ENCODE measurements at places on chromosomes 7 and 10.
A peak's percentile ranks its signal among the peaks of the same experiment; 100 is the strongest.

DNA sequence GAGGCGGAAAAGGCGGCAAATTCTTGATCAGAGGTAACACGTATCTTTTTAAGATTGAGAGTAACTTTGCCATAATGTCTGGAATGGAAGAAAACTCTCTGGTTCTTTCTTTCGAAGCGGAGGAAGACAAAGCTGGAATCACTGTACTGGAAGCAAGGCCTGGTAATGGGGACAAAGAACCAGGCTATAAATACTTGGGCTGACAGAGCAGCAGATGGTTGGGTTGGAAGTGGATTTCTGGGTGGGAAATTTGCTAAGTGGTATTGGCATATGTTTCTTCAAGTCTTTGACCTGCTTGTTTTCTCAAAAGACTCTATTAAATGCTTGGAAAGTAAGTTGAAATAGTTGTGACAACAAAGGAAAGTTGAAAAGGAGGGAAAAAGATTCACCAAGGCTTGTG is 87.3 kb upstream of the SFMBT2 start:
- no peak for DNase-seq

- DNase-seq = no peak
Measured at GRCh38 chr10:17506390-17506789, 52.0 kb upstream of the ST8SIA6 start.

GRCh38 chr7:70298780-70299471 is 700.7 kb downstream of the AUTS2 start:
- no peak for DNase-seq

DNA sequence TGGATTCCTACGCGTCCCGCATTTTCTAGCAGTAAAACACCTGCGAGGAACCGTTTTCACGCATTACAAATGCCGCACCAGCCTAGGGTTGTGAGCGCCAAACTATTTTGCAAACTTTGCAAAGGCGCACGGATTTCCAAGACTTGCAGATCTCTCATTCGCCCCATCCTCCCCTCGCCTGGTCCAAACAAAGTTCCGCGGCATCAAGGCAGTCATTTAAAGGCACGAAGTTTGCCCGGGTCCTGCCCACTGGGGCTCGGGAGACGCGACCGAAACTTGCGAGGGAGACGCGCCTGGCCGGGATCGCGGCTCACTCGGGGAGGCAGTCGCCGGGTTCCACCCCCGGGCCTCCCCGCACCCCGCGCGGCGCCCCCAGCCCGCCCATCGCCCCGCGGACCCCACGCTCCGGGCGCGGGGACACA is 613 bp downstream of the USP6NL start:
- DNase-seq = peak; percentile 22

DNA sequence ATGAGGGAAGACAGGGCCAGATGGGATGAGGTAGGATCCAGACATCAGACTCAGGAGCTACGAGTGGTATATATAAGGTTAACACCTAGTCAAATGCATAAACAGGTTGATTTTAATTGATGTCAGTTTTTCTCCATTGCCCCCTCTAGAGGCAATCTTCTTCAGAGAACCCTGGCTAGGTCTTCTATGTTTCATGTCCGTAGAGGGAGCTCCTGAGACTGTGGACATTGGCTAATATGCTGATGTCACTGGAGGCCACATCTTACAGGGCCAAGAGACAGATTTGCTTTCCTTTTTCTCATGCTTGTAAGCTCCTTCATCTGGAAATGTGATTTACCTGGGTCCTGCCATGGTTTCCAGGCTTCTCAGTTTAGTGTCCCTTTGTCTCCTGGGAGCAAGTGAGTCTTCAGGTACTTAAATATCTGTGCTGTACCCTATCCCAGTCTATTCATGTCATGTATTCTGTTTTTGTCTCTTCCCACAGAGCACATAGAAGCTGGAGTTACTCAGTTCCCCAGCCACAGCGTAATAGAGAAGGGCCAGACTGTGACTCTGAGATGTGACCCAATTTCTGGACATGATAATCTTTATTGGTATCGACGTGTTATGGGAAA is 161.6 kb upstream of the PRSS1 start:
- DNase-seq = no peak

GRCh38 chr10:16184906-16185305 is 251.9 kb upstream of the PTER start:
- DNase-seq = no peak

DNA sequence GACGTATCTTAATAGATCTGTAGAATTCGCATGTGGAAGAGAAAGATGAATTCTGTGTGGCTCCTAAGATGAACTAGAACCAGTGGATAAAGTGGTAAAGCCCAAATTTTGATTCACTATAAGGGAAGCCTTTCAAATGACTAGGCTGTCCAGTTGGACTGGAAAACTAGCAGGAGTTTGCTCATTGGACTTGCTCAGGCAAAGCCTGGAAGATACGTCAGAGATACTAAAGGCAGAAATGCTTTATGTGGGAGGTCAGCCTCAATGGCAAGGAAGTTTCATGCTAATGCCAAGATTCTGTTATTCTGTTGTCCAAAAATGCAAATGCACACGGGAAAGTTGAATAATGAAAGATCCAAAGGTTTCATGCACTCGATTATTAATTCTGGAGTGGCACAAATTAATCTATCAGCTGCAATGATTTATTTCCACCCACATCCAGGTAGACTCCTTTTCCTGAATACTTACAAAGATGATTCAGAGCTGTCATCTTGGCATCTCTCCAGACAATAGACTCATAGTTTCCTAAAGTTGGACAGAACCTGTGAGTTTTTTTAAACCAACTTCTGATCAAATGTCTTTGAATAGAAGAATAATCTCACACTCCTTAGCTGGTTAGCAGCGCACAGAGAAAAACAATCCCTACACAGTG is 20.5 kb upstream of the PPP1R3C start:
- no peak for DNase-seq

DNA sequence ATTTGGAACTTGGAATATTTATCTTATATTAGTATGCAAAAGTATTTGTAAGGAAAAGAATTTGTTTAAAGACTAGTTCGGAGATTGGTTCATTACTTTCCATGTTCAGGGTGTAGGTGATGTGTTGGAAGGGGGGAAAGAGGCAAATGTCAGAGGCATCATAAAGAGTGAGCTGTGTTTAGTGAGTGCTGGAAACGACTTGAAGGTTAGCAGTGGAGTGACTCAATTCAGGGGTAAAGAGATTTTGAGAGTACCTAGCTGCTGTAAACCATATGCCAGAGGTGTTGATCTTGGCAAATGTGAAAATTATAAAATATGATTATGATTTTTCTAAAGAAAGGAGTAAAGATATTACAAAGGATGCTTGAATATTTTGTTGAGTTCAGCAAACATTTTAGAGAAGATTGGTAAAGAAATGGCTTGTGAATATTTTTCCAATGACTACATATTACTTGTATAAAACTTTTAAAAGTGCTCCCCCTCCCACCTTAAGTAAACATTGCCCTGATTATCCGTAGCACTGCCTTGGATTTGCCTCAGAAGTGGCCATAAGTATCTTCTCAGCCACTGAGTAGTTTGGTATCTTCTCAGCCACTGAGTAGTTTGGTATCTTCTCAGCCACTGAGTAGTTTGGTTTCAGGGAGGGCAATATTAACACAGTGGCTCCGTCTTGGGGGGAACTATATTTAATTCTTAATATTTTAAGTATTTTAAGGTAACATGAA is 51.5 kb downstream of the ZNRF2 start:
- no peak for DNase-seq

DNA sequence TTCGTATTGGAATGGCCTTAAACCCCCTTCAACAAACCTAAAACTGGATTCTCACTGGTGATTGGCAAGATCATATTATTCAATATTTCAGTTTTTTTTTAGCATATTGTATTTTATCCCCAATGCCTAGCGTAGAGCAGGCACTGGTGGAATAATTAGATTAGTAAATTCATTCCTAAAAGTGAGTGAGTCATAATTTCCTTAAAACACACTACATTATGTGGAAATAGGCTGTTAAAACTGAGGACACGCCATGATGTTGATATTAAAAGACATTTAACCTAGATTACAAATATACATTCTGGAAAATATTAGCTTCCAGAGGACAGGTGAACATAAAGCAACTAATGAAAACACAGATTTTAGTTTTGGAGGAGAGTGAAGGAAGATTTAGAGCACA is 463.9 kb downstream of the PARD3 start:
- DNase-seq = no peak

DNA sequence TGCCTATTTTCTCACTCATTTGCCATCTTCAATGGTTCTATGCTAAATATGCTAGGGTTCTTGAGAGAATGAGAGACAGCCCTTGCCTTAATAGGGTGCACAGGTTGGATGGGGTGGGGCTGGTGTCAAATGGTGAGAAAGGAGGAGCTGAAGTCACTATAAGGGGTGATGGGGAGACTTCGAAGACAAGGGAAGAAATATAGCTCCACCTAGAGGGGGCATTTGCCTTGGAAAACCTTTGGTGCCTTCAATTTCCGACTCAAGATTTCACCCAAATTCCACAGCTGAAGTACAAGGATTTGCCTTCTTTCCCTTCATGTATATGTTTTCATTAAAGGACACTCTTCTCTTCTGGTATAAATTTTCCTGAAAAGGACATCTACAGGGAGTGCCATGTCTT is 5.6 kb downstream of the PTN start:
- no peak for DNase-seq

DNA sequence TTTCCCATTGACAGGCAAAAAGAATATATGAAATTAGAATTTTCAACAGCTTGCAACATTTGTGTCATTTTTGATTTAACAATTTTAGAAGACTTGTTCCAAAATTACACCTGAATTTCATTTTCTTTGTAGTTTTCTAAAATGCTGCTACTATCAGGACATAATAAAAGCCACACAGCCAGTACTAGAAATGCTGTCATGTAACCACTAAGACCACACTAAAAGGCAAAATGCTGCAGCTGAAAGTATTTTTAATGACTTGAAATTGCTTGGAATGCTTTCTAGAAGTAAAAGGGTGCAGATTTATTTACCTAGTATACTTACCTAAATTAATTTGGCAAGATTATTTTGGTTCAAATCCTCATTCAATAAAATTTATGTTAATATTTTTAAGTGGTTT is 470.1 kb downstream of the GFRA1 start:
- DNase-seq = no peak

- DNase-seq = no peak
Measured at GRCh38 chr7:128236924-128237586, 4.0 kb upstream of the LEP start.

DNA sequence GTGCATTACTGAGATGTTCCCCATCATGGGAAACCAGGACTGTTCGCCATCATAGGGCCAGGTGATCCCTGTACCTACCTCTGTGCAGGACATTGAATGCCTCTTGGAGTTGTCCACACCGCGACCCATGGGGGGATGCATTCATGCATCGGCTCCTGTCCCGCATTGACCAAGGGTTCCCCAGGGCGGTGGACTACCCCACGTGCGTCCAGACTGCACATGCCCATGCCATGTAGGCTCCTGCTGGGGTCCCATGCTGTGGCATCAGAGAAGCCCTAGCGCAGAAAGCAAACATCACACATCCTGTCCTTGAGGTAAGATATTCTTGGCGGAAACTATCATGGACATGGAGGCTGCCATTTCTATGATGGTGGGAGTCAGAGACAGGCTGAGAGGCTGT is 121.6 kb upstream of the UNC5B start:
- no peak for DNase-seq

GRCh38 chr7:132488634-132489302 is 87.5 kb downstream of the PLXNA4 start:
- no peak for DNase-seq

DNA sequence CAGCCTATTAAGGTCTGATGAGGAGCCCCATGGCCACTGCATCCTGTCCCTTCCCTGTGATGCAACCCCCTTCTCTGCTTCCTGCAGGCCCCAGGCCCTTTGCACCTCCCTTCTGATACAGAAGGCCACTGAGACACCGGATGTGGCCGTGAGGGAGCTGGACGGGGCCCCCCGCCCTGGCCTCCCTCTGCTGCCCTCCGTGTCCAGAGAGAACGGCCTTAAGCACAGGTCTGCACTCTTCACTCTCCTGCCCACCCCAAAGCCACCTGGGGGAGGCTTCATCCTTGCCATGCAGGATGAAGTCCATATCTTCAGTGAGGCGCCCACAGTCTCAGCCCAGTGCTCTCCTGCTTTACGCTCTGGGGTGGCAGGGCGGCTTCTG is 86.9 kb upstream of the GNA12 start:
- DNase-seq = no peak

DNA sequence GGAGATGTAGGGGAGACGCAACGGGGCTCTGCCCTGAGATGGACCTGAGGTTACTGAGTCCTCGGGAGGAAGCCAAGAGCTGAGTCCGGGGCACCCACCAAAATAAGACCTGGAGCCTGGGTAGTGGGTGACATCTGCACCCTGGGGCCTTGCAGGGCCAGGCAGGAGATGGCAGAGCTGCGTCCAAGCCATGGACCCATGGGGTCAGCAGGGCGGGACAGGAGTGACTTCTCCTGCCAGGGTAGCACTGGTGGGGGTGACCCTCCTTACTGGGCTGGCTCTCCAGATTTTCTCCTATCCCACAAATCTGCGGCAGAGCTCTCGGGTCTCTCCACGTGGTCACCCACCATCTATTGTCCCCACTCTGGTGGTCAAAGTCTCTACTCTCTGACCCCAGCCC is 2.1 kb downstream of the GHRHR start:
- DNase-seq = no peak

DNA sequence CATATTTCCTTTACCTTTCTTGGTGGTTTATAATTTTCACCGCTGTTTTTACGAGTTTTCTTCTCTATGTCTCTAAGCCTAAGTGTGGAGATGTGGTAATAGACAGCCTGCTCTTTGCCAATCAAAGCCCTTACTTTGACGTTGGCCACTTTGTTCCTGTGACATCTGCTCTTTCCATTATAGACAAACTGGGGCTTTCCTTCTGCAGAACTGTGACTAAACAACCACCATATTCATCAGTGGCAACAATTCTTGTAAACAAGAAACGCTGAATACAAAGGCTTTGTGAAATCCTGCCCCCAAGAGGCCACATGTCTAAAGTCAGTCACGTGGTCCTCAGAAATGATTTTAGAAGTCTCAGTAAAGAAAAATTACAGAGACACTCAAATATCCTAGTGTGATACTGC is 59.6 kb upstream of the CAPZA2 start:
- no peak for DNase-seq

GRCh38 chr10:32961895-32962369 is 3.9 kb upstream of the ITGB1 start:
- no peak for DNase-seq

DNA sequence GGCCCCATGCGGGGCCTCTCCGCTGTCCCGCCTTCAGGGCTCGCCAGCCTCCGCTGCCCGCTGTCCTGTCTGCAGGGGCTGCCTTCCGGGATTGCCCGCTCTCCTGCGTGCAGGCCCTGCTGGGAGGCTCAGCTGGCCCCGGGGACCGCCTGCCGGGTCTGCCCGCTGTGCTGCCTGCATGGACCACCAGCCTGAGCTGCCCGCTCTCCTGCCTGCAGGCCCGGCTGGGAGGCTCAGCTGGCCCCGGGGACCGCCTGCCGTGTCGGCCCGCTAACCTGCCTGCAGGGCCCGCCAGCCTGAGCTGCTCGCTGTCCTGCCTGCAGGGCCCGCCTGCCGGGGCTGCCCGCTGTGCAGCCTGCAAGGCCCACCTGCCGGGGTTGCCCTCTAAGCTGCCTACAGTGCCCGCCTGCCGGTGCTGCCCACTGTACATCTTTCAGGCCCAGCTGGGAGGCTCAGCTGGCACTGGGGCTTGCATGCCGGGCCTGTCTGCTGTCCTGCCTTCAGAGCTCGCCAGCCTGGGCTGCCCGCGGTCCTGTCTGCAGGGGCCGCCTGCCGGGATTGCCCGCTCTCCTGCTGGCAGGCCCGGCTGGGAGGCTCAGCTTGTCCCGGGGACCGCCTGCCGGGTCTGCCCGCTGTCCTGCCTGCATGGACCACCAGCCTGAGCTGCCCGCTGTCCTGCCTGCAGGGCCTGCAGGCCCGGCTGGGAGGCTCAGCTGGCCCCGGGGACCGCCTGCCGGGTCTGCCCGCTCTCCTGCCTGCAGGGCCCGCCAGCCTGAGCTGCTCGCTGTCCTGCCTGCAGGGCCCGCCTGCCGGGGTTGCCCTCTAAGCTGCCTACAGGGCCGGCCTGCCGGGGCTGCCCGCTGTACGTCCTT is 165.1 kb downstream of the GLRX3 start:
- peak; percentile 50 for DNase-seq
